ENCODE measurements at places on chromosomes 1 and 21.

GRCh38 chr1:171477804-171478203 is 7.5 kb upstream of the PRRC2C start:
- H3K4me3 ChIP-seq = no peak overlapping the region
- no peaks in the 10 kb centered on the region for H3K36me3 ChIP-seq
- peaks cover 8% of the 10 kb centered on the region for H3K4me1 ChIP-seq
- no peak overlapping the region for H3K27ac ChIP-seq
- DNase-seq = no peak

GRCh38 chr1:59013276-59013927 is 229.6 kb upstream of the JUN start:
- H3K27ac ChIP-seq = no peak overlapping the region
- peaks cover 42% of the 10 kb centered on the region for H3K27me3 ChIP-seq
- peaks cover 3% of the 10 kb centered on the region for H3K4me1 ChIP-seq
- no peak for DNase-seq
- H3K36me3 ChIP-seq = no peaks in the 10 kb centered on the region

DNA sequence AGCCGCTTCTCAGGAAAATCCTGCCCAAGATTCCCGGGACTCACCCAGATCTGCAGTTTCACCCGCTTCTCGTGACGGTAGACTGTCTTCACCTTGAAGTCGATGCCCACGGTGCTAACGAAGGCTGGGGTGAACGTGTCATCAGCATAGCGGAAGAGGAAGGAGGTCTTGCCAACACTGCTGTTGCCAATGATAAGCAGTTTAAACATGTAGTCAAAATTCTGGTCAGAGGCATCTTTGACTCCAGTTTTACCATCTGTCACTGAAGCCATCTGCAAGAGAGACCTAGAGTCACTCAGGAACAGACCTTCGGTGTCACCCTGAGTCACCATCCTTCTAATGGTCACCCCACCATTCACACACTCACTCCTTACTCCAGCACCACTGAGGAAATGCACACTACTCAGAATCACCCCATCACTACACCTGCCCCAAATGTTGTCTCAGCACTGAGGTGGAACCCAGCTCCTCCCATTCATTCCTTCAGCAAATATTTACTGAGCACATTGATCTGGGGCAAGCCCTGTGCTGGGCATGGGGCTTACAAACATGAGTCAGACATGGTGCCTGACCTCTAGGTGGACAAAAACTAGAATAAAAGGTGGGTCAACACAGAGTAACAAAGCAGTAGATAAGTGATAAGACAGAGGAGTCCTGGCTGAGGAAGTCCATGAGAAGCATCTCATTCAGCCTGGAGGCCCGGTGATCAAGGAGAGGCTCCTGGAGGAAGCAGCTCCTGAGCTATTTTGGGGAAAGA is 13.5 kb downstream of the RAB3B start:
- H3K36me3 ChIP-seq = peaks cover 36% of the 10 kb centered on the region
- peaks cover 50% of the 10 kb centered on the region for H3K4me1 ChIP-seq
- H3K27ac ChIP-seq = peak overlapping the region; percentile 88
- no peak for DNase-seq
- no peaks in the 10 kb centered on the region for H3K27me3 ChIP-seq
- peak overlapping the region; percentile 15 for H3K4me3 ChIP-seq

- no peaks in the 10 kb centered on the region for H3K36me3 ChIP-seq
- no peaks in the 10 kb centered on the region for H3K4me1 ChIP-seq
- H3K27me3 ChIP-seq = no peaks in the 10 kb centered on the region
- no peak for DNase-seq
- H3K27ac ChIP-seq = no peak overlapping the region
Measured at GRCh38 chr1:70057500-70057899, 147.9 kb downstream of the LRRC40 start.

DNA sequence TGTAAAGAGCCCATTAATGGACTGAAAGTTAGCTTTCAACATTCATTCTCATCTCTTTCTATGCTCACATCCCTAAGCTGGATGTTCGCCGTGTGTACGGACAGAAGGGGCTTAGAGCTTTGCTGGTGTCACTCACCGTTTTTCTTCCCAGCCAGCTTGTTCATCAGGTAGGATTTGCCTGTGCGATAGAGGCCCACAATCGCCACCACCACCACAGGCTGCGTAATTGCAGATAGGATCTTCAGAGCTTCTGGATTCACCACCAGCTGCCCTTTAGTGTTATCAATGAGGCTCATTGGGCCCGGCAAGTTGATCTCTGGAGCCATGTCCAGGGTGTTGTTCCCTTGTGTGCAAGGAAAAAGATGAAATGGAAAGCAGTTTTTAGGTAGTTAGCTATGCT is 4.3 kb downstream of the GBP2 start:
- H3K4me3 ChIP-seq = no peak overlapping the region
- H3K27ac ChIP-seq = no peak overlapping the region
- no peaks in the 10 kb centered on the region for H3K36me3 ChIP-seq
- no peaks in the 10 kb centered on the region for H3K27me3 ChIP-seq

GRCh38 chr1:156643778-156644092 is 1.8 kb downstream of the BCAN start:
- no peak for DNase-seq
- peaks cover 3% of the 10 kb centered on the region for H3K4me1 ChIP-seq
- H3K27me3 ChIP-seq = peaks cover 91% of the 10 kb centered on the region
- no peaks in the 10 kb centered on the region for H3K36me3 ChIP-seq

- H3K4me1 ChIP-seq = peaks cover 14% of the 10 kb centered on the region
- no peak overlapping the region for H3K4me3 ChIP-seq
- no peaks in the 10 kb centered on the region for H3K36me3 ChIP-seq
- DNase-seq = no peak
- peak overlapping the region; percentile 97 for H3K27ac ChIP-seq
Measured at GRCh38 chr1:93722081-93723031, 40.7 kb upstream of the BCAR3 start.

GRCh38 chr1:169070547-169070946 is 35.9 kb upstream of the ATP1B1 start:
- H3K27me3 ChIP-seq = no peaks in the 10 kb centered on the region
- H3K4me1 ChIP-seq = peaks cover 7% of the 10 kb centered on the region
- H3K36me3 ChIP-seq = no peaks in the 10 kb centered on the region
- H3K4me3 ChIP-seq = no peak overlapping the region

GRCh38 chr1:209430821-209431259 is 152.7 kb upstream of the CAMK1G start:
- peaks cover 50% of the 10 kb centered on the region for H3K4me1 ChIP-seq
- H3K27me3 ChIP-seq = no peaks in the 10 kb centered on the region
- DNase-seq = no peak
- no peaks in the 10 kb centered on the region for H3K36me3 ChIP-seq
- peak overlapping the region; percentile 72 for H3K4me3 ChIP-seq

GRCh38 chr1:181504399-181504842 is 21.1 kb downstream of the CACNA1E start:
- no peak overlapping the region for H3K27ac ChIP-seq
- DNase-seq = no peak
- H3K4me3 ChIP-seq = no peak overlapping the region
- peaks cover 24% of the 10 kb centered on the region for H3K27me3 ChIP-seq

- no peak overlapping the region for H3K27ac ChIP-seq
- H3K36me3 ChIP-seq = peaks cover 2% of the 10 kb centered on the region
- DNase-seq = no peak
- H3K27me3 ChIP-seq = no peaks in the 10 kb centered on the region
- no peak overlapping the region for H3K4me3 ChIP-seq
Measured at GRCh38 chr1:43194509-43194908, 22.4 kb downstream of the CFAP57 start.

- no peak overlapping the region for H3K27ac ChIP-seq
- no peaks in the 10 kb centered on the region for H3K4me1 ChIP-seq
- no peak for DNase-seq
- H3K36me3 ChIP-seq = no peaks in the 10 kb centered on the region
- no peak overlapping the region for H3K4me3 ChIP-seq
Measured at GRCh38 chr1:97120806-97121205, 399.2 kb downstream of the PTBP2 start.

- no peak for DNase-seq
- no peaks in the 10 kb centered on the region for H3K36me3 ChIP-seq
- no peak overlapping the region for H3K27ac ChIP-seq
- no peak overlapping the region for H3K4me3 ChIP-seq
- H3K27me3 ChIP-seq = no peaks in the 10 kb centered on the region
- peaks cover 5% of the 10 kb centered on the region for H3K4me1 ChIP-seq
Measured at GRCh38 chr1:162710780-162711465, 78.7 kb downstream of the DDR2 start.

GRCh38 chr1:33433509-33434362 is 2.8 kb upstream of the PHC2 start:
- DNase-seq = no peak
- no peaks in the 10 kb centered on the region for H3K27me3 ChIP-seq
- H3K36me3 ChIP-seq = no peaks in the 10 kb centered on the region
- no peak overlapping the region for H3K4me3 ChIP-seq

DNA sequence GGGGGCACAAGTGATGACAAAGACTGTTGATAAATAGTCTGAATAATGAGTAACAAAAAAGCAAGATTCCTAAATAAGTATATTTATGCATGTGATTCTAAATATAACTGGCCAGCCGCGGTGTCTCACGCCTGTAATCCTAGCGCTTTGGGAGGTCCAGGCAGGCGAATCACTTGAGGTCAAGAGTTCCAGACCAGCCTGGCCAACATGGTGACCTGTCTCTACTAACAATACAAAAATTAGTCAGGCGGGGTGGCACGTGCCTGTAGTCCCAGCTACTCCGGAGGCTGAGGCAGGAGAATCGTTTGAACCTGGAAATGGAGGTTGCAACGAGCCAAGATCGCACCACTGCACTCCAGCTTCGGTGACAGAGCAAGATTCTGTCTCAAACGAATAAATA is 161.5 kb downstream of the TOMM20 start:
- H3K27me3 ChIP-seq = no peaks in the 10 kb centered on the region
- DNase-seq = no peak
- no peak overlapping the region for H3K27ac ChIP-seq
- H3K36me3 ChIP-seq = no peaks in the 10 kb centered on the region
- no peak overlapping the region for H3K4me3 ChIP-seq
- peaks cover 59% of the 10 kb centered on the region for H3K4me1 ChIP-seq

DNA sequence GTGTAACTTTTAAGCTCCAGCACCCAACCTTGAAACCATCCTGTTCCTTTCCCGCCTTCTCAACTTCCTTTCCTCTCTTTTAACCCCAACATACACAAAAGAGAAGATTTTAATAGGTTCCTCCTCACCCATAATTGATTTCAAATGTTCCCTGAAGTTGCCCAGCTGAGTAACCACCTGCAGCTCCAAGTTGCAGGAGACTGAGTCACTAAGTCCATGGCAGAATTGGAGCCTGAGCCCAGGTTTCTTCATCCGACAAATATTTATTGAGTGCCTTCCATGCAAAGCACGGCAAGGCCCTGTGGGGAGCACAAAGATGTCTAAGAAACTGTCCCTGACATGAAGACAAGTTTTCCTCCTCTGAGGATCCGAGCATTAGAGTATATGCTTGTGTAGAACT is 97.7 kb downstream of the PAPPA2 start:
- peaks cover 3% of the 10 kb centered on the region for H3K36me3 ChIP-seq
- H3K27me3 ChIP-seq = peaks cover 3% of the 10 kb centered on the region
- H3K4me1 ChIP-seq = peaks cover 29% of the 10 kb centered on the region
- no peak for DNase-seq

DNA sequence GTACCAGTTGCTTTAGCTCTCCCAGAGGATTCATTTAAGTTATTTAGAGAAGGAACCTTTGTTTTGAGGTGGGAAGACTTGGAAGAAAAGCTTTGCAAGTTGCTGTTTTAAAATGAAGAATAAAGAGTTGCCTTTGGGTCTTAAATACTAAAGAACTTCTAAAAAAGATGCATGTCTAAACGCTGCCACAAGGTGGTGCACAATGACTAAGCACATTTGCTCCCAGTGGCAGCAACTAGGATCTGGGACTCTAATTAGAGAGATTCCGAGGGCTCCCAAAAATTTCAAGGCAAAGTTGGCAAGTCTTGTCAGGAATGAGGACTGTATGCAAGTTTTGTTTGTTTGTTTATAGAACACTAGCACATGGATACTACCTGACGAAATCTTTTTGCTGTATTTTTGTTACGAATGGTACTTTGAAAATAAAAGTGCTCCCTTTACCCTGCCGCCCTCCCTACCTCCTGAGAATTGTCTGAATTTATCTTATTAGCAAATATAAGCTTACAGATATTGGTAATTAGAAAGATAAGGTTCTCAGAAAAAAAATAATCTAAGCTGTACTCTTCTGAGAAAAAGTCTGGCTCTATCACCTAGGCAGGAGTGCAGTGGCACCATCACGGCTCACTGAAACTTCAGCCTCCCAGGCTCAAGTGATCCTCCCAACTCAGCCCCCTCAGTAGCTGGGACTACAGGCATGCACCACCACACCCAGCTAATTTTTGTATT is 121.8 kb downstream of the HFM1 start:
- DNase-seq = peak; percentile 51
- H3K4me1 ChIP-seq = peaks cover 10% of the 10 kb centered on the region
- H3K36me3 ChIP-seq = peaks cover 5% of the 10 kb centered on the region
- no peak overlapping the region for H3K27ac ChIP-seq
- H3K4me3 ChIP-seq = no peak overlapping the region

- H3K27ac ChIP-seq = no peak overlapping the region
- no peak for DNase-seq
- H3K27me3 ChIP-seq = peaks cover 69% of the 10 kb centered on the region
- H3K36me3 ChIP-seq = peaks cover 5% of the 10 kb centered on the region
Measured at GRCh38 chr1:223726380-223727001, 14.2 kb downstream of the CAPN2 start.

DNA sequence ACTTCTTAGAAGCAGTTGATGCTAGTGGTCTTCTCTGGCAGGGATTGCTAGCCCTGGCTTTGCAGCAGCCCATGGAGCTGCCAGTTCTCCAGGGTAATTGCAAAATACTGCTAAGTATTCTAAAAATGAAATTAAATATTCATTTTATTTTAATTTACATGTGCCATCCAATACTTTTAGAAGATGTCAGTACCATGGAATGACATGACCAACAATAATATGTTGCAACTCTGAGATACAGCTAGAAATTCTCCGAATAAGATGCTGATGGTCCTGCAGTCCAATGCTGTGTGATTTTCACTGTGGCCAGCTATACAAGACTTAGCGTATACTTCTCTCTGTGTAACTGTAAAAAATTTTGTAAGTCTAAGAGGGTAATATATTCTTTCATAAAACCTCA is 20.0 kb upstream of the WARS2 start:
- H3K27ac ChIP-seq = no peak overlapping the region
- DNase-seq = no peak
- peaks cover 29% of the 10 kb centered on the region for H3K36me3 ChIP-seq

DNA sequence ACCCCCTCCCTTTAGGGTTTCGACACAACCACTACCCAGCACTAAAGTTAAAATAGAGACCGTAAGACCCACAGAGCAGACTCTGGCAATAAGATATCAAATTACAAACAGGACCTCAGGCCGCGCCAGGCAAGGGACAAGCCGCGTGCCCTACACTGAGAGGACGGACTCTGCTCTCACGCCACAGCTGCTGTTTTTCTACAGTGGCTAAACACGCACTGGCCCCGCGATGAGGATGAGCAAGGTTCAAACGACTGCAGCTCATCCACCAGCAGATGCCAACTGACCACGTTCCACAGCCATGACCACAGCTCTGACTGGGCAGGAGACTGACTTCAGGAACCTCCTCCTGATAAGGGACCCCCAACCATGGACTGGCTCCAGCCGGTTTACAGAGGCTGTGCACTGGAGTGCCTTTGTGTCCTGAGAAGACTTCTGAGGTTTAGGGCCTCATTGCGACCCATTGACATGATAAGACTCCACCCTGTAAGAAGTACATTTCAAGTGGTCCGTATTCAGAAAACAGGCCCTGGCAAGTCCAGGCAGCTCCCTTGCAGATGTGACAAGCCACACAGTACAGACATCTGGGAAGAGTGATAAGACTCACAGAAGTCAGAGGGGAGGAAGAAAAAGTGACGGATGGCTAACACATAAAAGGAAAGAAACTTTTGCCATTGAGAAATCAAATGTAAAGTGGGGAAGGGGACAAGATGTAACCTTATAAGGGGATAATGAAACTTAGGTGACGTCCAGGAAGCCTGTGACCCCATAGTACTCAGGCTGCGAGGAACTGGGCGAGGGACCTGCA is 1.5 kb upstream of the KRTAP10-6 start:
- no peaks in the 10 kb centered on the region for H3K36me3 ChIP-seq
- H3K4me1 ChIP-seq = peaks cover 7% of the 10 kb centered on the region
- no peak for DNase-seq
- H3K27me3 ChIP-seq = no peaks in the 10 kb centered on the region
